ENCODE measurements at places on chromosomes 7 and 10.

GRCh38 chr7:16822029-16822428 is 17.2 kb upstream of the AGR2 start:
- no peak for DNase-seq

DNA sequence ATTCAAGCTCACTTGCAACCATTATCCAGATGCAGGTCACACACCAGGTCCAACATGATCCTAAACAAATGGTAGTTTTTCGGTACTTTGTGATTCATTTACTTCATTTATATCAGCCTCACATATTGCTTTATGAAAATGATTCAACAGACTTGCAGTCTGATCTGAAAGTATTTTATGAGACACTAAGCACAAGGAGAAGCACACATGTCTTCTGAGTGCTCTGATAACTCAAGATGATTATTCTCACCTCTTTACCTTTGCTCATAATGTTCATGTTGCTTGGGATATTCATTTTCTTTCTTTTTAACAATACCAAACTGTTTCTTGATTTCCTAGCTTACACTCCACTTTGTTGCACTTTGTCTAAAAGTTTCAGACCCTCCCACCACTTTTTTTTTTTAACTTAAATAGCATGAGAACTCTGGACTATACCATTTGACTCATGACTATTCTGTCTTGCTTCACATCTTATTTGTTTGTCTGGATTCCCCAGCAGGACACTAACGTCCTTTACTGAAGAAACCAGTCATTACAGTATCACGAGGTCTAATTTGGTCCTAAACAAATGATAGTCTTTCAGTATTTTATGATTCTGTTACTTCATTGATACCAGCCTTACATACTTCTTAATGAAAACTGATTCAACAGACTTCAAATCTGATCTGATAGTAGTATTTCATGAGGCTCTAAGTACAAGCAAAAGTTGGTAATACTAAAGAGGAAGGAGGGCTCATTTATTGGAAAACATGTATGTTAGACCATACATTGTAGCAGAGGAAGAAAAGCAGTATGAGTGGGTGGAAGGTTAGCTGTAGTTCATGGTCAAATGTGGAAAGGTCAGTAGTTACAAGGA is 171.8 kb upstream of the AHR start:
- DNase-seq: no peak

- DNase-seq: no peak
Measured at GRCh38 chr7:140624392-140625191, 16.0 kb downstream of the DENND2A start.

DNA sequence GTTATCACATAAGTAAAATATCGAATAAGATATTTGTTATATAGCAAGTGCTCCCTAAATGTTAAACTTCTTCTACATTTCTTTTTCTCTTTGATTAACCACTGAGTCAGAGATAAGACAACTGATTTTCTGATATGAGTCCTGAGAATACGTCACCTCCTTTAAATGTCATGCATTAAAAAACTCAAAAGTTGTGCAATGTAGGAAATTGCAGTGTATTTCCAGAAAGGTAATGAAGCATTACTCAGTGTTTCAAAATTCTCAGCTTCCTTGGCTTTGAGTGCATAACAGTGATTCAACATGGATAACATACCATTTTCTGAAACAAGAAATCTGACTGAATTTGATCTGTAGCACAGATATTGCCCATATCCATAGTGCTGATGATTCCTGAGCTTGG is 155.8 kb downstream of the BMPER start:
- DNase-seq: peak; percentile 88

DNA sequence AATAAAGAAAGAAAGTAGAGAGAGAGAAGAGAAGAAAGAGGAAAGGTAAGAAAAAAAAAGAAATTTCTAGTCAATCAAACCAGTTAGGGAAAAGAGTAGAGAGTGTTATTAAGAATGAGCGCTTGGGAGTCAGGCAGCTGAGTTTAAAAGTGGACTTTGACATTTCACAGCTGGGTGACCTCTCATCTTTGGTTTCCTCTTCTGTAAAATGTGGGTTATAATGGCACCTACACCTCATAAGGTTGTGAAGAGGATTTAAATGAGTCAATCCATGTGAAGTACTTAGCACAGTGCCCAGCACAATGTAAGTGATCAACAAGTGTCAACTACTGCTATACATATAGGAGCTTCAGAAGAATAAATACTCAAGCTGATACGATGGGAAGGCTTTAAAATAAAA is 12.2 kb downstream of the HOXA1 start:
- DNase-seq: no peak
